ENCODE measurements at places on chromosomes 3 and 15.

- DNase-seq, result no peak
Observed at GRCh38 chr15:58934114-58934447, 602 bp upstream of the SLTM start.

DNA sequence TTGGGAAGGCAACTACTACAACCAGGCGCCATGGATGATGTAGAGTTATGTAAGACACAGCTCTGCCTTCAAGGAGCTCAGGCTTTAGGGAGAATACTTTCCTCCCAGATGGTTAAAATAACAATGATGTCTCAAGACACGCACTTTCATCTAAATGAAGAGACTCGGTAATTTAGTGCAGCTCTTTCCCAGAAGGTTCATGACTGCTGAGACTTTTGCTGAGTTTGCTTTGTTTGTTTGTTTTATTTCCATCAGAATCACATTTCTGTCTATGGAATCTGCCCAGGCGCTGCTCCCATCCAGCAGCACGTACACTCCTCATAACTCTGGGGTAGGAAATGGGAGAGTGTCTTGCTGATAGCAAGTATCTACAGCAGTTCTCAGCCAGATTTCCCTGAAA lies 33.9 kb upstream of the MEX3B start:
- DNase-seq, result no peak

DNA sequence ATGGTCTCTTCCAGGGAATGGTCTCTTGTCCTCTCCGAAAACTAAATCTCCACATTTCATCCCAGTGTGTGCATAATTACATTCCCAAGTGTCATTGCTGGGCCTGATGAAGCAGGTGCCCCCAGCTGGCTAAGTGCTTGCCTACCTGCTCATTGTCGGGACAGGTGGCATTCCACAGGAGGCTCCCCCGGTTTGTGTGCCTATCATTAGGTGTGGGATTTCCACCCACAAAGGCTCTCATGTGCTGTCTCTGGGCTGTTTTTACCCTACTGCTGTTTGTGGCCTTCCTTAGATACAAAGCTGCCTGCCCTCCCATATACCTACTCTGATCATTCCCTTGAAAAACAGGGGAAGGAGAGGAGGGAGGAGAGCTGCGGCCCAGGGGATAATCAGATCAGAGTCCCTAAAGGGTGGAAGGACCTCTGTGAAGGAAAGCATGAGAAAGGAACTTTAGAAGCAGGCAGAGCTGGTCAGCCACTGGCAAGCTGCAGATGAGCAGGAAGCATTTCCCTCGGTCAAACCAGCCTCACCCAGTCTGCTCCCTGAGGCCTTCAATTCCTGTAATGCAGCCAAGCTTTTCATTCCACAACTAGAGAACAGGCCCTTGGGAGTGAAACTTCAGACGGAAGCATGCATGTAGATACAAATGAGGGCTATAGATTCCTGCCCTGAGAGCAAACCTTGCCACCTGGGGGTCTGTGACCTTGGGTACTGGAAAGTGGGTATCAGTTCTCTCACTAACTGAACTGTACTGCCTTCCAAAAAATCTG lies 60.7 kb upstream of the HEG1 start:
- DNase-seq, result no peak

GRCh38 chr15:31215490-31216214 lies 111.0 kb upstream of the KLF13 start:
- no peak for DNase-seq

DNA sequence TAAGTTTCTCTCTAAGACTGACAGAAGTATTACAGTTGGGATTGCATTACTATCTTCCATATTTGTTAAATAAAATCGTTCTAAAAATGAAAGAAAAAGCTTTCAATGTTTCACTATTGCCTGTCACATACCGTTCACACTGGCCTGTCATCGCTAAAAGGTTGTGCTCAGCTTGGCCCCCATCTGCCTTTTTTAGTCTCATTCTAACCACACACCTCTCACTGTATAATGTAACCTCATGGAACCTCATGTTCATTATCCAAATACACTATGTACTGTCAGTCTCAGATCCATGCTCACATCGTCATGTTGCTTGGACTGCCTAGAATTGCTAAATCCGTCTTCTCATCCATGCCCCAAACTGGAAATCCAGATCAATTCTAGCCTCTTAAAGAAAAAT lies 637.8 kb upstream of the ROBO1 start:
- DNase-seq, result no peak

DNA sequence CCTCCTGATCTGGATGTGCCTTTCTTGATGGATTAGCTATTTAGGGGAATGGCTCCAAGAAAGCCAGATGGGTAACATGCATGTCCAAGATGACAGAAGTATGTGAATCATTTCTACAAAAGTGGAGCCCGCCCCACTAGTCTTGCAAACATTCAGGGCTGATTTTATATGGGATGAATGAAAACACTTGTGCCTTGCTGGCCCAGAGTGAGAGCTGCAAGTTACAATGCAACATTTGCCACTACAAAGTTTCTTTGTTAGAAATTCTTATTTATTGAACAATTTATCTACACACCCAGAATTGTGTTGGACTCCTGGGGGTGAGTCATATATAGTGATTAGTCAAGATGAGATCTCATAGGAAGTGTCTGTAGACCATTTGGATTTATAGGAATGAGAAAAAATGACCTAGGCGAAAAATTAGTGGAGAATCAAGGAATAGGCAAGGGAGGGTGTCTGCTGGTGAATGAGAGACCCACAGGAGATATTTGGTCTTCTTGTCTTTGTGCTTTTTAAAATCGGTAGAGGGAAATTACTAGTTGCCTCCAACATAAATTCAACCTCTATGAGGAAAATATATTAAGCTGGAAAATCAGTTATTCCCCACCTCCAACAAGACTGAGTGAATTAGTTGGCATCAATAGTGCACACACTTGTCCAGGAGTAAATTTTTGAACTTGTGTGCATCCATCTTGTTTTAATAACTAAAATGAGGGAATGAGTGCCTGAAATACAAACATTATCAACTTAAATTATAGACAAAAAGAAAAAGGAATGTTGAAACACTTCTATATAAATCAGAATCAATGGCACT lies 53.5 kb upstream of the DCBLD2 start:
- DNase-seq, result no peak

DNA sequence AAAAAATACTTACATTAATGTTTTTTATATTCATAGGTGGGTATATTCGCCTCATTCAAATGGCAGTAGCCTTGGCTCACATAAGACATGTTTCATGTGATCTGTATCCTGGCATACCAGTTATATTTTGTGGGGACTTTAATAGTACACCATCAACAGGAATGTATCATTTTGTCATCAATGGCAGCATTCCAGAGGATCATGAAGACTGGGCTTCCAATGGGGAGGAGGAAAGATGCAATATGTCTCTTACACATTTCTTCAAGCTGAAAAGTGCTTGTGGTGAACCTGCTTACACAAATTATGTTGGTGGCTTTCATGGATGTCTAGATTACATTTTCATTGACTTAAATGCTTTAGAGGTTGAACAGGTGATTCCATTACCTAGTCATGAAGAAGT lies 3.5 kb downstream of the PDE12 start:
- DNase-seq, result no peak

GRCh38 chr3:184525337-184526087 lies 36.1 kb upstream of the EPHB3 start:
- DNase-seq, result no peak

DNA sequence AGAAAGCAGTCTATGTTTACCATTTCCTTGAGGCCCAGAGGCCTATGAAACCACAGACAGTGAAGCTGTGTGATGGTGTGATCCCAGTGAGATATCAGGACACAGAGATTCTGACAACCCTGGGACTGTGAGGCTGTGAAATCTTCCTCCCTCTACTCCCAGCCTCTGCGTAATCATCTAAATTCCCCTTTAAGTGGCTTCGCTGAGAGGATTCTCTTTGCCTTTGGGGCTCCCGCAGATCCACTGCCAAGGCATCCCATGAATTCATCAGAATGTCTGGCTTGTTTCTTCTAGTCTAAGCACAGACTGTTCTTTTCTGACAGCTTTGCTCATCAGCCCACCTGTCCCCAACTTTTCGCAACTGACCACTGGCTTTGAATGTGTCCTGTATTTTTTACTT lies 901.2 kb upstream of the NR2F2 start:
- no peak for DNase-seq

GRCh38 chr15:99719096-99719541 lies 14.1 kb downstream of the LYSMD4 start:
- DNase-seq, result no peak

DNA sequence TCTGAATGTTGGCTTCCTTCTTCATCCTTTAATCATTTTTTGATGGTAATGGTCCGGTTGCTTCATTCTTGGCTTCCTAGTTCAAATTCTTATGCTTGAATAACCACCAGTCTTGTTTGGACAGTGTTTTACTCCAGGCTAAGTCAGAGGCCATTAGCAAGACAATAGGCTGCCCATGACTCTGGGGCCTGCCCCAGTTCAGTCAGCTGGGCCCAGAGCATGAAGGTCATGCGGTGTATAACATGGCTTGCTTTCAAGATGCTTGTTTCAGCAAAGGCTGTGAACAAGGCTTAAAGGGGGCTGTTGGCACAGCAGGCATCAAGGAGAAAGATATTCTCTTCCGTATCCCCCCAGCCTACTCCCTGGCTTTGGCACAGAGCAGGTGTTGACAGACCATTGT lies 13.7 kb downstream of the TM4SF18 start:
- DNase-seq, result no peak

- DNase-seq, result no peak
Observed at GRCh38 chr3:172227340-172228035, 188.1 kb downstream of the FNDC3B start.

DNA sequence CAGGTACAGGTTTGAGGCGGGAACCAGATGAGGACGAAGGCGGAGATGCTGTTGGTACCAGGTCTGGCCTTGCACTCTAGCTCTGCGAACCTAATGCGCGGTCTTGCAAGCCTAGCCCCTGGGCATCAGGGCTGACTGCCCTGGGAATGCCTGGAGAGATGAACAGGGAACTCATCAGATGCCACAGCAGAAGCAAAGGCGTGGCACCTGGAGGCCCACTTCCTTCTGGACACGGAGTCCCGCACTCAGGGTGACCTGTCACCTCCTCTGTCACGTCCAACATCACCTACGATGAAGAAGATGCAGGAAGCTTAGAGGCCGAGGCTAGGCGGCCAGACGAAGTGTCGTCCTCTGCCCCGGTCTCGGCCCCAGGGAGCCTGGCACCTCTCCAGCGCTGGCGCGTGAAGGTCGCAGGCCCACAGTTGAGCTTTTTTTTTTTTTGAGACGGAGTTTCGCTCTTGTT lies 9.4 kb downstream of the RPLP1 start:
- DNase-seq, result no peak

- DNase-seq, result no peak
Observed at GRCh38 chr3:16437640-16438039, 75.9 kb downstream of the RFTN1 start.

- no peak for DNase-seq
Observed at GRCh38 chr15:92161039-92161670, 232.5 kb upstream of the ST8SIA2 start.

DNA sequence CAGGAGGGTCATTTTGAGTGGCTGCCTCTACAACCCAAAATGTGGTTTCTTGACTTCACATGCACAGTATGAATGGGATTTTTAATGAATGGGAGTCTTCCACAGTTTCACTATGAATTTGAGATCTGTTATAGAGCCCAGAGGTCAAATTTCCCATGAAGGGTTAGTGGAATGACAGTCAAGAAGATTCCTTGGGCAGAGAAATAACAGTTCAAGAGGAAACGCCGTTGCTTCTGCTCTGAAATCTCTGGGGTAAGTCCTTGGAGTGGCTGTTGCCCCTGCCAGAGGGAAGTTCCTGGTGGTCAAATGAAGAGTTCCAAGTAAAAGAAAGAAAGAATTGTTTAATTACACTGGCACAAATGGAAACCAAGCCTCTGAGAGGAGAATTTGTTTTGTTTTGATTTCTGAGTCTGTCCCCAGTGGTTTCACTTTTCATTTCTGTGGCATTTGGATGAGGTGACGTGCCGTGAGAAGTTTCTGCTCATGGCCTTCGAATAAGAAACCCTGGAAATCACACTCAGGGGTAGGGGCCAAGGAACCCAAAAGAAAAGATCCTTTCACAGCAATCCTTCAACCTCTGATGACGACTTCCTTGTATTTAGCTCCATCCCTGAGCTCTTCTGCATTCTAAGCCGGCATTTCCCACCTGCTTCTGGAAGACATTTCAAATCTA lies 77.5 kb upstream of the IL12A start:
- DNase-seq, result no peak

- no peak for DNase-seq
Observed at GRCh38 chr3:115698851-115699591, 75.7 kb downstream of the GAP43 start.

Measured in cortex of kidney (tissue), 1 donor.